Osteoblast (primary cell): ENCODE measurements at places on chromosomes 3 and 15.

DNA sequence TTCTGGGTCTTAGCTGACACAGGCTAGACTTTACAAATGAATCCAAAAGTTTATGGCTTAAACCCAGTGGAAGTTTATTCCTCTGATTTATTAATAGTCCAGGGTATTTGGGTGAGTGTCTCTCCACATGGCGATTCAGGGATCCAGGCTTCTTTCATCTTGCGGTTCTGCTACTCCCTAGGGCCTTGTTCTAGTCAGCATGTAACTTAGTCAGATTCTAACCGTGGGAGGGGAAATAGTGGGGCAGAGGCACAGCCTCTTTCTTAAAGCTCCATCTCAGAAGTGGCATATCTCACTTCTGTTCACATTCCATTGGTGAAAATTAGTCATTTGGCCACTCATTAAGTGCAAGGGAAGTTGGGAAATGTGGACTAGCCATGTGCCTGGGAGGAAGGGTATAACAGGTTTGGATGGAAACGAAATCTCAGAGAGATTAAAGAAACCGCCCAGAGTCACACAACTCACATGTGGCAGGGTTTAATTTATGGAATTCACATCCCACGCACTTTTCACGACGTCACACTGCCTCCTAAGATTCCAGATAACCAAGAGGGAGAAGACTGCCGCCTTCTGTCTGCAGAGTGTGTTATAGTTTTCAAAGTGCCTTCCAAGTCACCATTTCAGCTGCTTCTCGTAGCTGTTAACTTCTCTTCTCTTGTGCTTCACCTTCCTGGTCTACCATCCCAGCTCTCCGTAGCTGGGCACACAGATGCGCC, 11.4 kb upstream of the RASGRF1 start:
- DNase-seq: no peak

DNA sequence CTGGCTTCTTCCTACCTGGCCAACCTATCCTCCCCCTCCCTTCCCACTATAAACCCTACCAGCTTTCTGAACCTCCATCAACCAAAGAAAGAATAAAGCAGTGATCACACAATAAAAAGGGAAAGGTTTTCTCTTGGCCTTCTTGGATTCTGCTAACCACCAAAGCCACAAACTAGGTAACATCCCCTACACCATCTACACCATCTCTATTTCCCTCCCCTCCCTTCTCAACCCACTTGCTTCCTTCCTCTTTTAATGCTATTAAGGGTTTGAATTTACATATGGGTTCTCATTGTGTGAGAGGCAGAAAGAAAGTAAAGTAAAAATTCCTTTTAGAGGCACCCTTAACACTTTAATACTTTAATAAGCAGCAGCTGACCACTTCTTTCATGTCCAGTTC, 25.8 kb upstream of the RSL24D1 start:
- no peak for DNase-seq

- DNase-seq: peak; percentile 55
Measured at GRCh38 chr3:135895106-135895733, 70.3 kb upstream of the PPP2R3A start.

DNA sequence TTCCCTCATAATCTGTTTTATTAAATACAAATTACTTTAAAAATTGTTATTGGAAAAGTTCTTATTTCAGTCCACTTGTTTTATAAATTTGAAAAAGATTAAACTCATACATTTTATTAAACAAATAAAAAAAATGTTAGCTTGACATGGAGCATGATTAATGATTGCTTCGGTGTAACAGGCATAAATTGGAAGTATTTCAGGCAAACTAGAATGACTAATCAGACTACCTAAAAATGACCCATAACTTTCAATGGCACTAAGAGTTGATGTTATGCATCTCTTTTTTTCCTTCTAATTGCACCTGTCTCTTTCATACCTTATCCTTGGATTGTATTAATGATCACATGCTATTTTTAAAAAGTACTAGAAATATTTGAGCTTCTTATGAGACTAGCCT, 343.3 kb downstream of the ZNF385D start:
- no peak for DNase-seq

DNA sequence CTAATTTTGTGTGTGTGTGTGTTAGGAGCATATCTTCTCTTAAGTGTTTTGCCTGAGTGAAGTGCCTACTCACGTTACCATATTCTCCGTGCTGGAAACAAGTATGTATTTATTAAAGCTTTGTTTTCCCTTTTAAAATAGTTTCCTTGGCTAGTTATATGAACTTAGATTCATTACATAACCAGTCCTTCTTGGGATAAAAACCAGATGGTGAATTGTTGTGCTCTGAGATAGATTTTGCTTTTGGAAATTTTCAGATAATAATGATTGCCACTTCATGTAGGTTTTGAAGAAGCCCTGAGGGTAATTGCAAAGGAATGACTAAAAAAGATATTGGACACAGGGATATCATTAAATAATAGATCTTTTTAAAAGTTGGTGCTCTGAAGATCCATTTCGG, 390.2 kb upstream of the SGO1 start:
- no peak for DNase-seq
